Esophagus muscularis mucosa (tissue), 4 donors: ENCODE measurements at places on chromosomes 12 and 14. TPM values are rescaled to one million over a fixed set of nuclear protein-coding genes. Genes with fewer than 3 reads are reported as not detected.

The TAS2R20 gene
- 1.5 TPM for total RNA-seq

The EFS gene
- 10.1 TPM for total RNA-seq

The USP5 gene
- total RNA-seq = 65.9 TPM

DNA sequence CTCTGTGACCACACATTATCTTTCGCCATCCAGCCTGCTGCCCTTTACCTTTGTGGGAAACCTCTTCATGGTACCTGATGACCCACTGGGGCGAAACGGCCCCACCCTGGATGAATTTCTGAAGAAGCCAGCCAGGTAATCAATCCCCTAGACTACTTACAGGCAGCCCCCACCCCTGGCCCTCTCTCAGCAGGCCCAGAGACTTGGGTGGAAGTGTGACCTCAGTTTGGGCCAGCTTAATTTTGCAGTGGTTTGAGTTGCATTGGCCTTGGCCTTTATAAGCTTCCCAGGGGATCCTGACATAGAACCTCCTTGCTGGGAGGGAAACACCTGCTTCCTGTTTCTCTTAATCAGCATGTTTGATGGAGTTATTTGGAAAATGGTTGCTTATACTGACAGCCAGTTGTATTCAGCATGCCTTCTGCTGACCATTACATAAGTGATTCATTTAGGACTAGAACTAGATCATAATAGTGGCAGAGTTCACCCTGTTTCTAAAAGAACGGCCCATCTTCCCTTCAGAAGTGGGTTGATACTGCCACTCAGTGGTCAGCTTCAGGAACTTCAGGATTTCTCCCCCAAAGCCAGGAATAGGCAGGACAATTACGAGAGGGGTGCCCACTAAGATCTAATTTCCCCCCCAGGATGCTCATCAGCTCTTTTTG lies 6.1 kb downstream of the SDR39U1 start:
- H3K27ac ChIP-seq = peak overlapping the region; percentile 44
- H3K27me3 ChIP-seq = no peaks in the 10 kb centered on the region
- peaks cover 60% of the 10 kb centered on the region for H3K4me1 ChIP-seq
- H3K36me3 ChIP-seq = peaks cover 95% of the 10 kb centered on the region

DNA sequence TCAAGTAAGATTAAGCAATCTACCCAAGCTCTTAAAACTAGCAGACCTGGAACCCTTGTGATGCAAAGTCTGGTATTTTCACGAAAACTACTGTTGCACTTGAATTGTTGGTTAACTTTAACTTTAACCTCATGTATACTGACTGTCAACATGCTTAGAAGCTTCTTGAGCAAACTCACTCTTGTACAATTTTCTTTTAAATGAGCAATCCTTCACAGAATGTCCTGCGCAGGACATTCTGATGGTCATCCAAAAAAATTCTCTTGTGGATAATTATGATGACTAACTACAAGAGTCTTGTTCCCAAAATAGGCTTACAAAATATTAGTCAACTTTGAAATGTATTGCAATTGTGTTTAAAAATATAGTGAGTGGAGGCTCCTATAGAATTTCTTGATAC lies 54.0 kb upstream of the PDE3A start:
- no peaks in the 10 kb centered on the region for H3K36me3 ChIP-seq
- DNase-seq = no peak

GRCh38 chr14:85057221-85057620 lies 472.7 kb upstream of the FLRT2 start:
- no peak for DNase-seq
- no peaks in the 10 kb centered on the region for H3K4me1 ChIP-seq
- H3K4me3 ChIP-seq = no peak overlapping the region

GRCh38 chr12:78683031-78683430 lies 181.5 kb upstream of the SYT1 start:
- H3K4me3 ChIP-seq = no peak overlapping the region
- DNase-seq = no peak
- H3K4me1 ChIP-seq = no peaks in the 10 kb centered on the region

GRCh38 chr12:26185532-26186320 lies 9.6 kb upstream of the SSPN start:
- no peaks in the 10 kb centered on the region for H3K4me1 ChIP-seq
- DNase-seq = no peak
- H3K36me3 ChIP-seq = no peaks in the 10 kb centered on the region
- H3K27me3 ChIP-seq = no peaks in the 10 kb centered on the region
- no peak overlapping the region for H3K27ac ChIP-seq
- no peak overlapping the region for H3K4me3 ChIP-seq

DNA sequence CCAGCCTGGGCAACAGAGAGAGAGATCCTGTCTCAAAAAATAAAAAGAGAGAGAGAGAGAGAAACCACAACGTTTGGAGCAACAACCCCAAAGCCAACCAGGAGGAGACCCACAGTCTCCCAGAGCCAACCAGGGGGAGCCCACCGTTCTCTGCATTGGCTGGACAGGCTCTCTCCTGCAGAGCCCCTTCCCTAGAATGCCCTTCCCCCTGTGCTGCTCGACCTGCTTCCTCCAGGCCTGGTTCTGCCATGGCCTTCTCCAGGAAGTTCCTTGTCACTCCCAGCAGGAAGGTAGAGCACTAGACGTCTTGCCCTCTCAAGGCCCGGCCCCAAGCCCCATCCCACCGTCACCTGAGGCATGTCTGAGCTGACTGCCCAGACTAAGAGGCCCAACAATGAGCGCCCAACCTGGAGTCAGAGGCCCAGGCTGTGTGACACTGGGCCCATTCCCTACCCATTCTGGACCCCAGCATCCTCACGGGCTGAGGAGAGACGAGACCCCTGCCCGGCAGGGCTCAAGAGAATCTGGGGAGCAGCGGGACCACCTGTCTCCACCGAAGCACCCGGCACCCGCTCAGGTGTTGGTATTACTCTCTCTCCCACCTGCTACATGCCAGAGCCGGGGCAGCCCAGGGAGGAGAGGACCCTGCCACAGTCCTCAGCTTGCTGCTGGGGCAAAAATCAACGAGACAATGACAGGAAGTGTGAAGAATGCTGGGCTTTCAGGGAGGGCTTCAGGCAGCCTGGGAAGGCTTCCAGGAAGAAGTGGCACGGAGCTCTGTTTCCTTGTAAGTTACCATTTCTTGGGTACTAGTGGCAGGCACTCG lies 61.2 kb downstream of the DIO3 start:
- no peak overlapping the region for H3K4me3 ChIP-seq
- H3K36me3 ChIP-seq = no peaks in the 10 kb centered on the region
- H3K4me1 ChIP-seq = no peaks in the 10 kb centered on the region
- DNase-seq = peak; percentile 78
- H3K27ac ChIP-seq = no peak overlapping the region
- no peaks in the 10 kb centered on the region for H3K27me3 ChIP-seq

DNA sequence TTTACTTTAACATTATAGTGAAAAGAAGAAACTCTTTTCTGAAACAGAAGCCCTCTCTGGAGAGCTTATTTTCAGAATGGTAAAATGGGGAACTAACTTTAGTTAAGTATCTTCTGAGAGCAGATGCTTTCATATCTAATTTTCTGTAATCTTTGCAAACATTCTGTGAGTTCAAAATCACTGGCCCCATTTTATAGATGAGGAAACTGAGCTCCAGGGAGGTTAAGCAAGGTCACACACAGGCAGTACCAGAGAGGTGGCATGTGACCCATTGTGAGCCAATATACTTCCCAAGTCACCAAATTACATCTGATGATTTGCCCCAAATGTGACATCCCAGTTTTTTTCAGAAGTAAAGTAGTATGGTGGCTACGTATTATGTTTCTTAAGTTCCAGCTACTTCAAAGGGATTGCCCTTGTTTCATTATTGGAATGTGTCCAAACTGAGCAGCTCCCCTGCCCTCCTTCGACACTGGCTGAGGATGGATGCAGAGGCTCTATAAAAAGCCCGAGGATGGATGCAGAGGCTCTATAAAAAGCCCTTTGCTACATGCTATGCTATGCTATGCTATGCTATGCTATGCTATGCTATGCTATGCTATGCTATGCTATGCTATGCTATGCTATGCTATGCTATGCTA lies 36.2 kb upstream of the NUDT4 start:
- H3K36me3 ChIP-seq = no peaks in the 10 kb centered on the region
- no peak for DNase-seq
- no peak overlapping the region for H3K27ac ChIP-seq
- H3K4me1 ChIP-seq = no peaks in the 10 kb centered on the region
- no peak overlapping the region for H3K4me3 ChIP-seq
- no peaks in the 10 kb centered on the region for H3K27me3 ChIP-seq

DNA sequence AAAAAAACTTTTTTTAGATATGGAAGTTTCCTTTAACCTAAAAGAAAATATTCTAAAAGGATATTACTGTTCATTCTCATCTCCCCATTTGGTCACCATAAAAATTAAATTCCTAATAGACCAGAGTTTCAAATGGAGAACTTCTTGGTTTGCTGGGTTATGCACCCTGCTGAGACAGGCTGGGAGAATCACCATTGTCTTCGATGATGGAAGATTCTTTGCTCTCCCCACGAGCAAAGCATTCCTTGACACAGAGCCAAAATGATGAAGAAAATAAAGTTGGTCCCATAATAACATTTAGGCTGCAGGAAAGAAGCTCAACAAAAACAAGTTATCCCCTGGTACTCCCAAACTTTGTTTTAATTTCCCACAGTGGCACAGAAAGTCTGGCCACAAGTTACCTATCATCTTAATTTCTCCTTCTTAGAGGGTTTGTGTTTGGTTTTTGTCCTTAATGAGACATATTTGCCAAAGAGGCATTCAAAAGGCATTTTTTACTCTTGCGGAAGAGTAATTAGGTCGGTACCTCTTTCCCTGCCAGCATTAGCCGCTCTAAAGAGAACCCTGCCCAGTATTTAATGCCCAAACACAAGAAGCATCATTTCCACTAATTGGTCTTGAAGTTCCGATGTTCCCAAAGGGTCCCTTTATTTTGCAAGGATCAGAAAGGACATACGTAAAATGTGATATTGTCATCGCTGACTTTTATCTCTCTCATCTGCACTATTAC lies 4.8 kb downstream of the DIO2 start:
- H3K27me3 ChIP-seq = no peaks in the 10 kb centered on the region
- H3K36me3 ChIP-seq = no peaks in the 10 kb centered on the region
- peaks cover 7% of the 10 kb centered on the region for H3K4me1 ChIP-seq
- H3K4me3 ChIP-seq = no peak overlapping the region
- H3K27ac ChIP-seq = no peak overlapping the region
- DNase-seq = no peak

DNA sequence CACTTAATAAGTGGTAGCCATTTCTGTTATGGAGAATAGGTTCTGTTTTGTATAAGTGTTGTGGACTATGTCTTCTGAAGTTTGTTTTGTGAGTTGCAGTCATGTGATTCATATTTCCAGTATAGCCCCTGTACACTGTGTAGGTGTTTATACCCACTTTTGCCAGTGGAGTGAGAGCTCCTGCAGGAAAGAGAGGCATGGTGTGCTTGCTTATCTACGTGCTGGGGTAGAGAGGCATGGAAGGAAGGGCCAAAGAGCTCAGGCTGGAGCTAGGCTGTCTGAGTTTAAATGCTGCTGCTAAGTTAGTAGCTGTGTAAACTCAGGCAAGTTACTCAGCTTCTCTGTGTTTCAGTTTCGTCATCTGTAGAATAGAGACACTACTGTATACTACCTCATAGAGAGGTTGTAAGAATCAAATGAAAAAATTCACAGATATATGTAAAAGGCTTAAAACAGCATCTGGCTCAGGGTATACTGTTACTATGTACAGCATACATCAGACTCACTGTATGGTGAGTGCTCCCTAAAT lies 88.2 kb upstream of the SLC38A2 start:
- H3K36me3 ChIP-seq = no peaks in the 10 kb centered on the region
- peaks cover 38% of the 10 kb centered on the region for H3K4me1 ChIP-seq
- no peak overlapping the region for H3K27ac ChIP-seq
- no peaks in the 10 kb centered on the region for H3K27me3 ChIP-seq

DNA sequence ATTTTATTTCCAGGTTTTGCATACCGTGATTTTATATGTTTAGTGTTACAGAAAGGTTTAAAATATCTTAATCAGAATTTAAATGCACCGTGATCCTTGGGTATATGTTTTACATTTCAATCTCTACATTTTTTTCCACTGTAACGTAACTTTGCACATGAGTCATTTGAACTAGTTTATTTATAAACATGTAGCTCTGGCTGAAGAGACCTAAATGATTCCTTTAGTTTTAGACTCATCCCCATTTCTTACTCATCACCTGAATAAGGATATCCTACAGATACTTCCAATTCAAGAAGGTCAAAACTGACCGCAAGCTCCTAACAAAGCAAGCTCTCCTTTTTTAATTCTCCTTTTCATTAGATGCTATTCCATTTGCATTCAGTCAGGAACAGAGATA lies 42.7 kb upstream of the SLC6A15 start:
- H3K27me3 ChIP-seq = no peaks in the 10 kb centered on the region
- no peaks in the 10 kb centered on the region for H3K4me1 ChIP-seq
- H3K27ac ChIP-seq = no peak overlapping the region
- H3K36me3 ChIP-seq = no peaks in the 10 kb centered on the region
- no peak overlapping the region for H3K4me3 ChIP-seq

DNA sequence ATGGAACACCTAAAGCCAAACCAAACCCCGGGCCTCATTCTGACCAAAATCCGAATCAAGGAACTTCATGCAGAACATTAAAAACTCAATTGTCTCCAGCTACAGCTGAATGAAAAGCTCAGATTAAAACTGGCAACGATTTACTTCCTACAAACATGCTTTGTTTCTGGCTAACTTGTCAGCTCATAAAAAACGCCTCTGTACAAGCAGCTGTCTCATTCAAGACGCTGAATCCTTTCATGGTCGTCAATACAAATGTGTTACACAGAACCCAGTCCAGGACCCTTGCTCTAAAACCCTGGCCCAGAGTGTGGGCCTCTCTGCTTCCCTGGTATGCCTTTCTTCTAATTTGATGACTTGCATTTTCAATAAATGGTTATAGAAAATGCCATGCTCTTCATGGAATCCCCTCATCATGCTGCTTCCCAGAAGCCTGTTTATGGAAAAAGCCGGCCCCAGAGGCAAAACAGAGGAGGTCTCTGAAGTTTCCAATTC lies 183.1 kb downstream of the PHLDA1 start:
- H3K36me3 ChIP-seq = no peaks in the 10 kb centered on the region
- H3K27me3 ChIP-seq = no peaks in the 10 kb centered on the region
- H3K4me1 ChIP-seq = peaks cover 14% of the 10 kb centered on the region
- H3K27ac ChIP-seq = peak overlapping the region; percentile 60
- DNase-seq = no peak
- H3K4me3 ChIP-seq = no peak overlapping the region

GRCh38 chr12:82082501-82082900 lies 275.7 kb downstream of the CCDC59 start:
- H3K27ac ChIP-seq = no peak overlapping the region
- H3K27me3 ChIP-seq = no peaks in the 10 kb centered on the region
- no peaks in the 10 kb centered on the region for H3K36me3 ChIP-seq
- no peak for DNase-seq
- H3K4me1 ChIP-seq = no peaks in the 10 kb centered on the region
